ENCODE measurements at places on chromosomes 13 and 19. TPM values are rescaled to one million over a fixed set of nuclear protein-coding genes. Genes with fewer than 3 reads are reported as not detected.
A peak's percentile ranks its signal among the peaks of the same experiment; 100 is the strongest.

DNA sequence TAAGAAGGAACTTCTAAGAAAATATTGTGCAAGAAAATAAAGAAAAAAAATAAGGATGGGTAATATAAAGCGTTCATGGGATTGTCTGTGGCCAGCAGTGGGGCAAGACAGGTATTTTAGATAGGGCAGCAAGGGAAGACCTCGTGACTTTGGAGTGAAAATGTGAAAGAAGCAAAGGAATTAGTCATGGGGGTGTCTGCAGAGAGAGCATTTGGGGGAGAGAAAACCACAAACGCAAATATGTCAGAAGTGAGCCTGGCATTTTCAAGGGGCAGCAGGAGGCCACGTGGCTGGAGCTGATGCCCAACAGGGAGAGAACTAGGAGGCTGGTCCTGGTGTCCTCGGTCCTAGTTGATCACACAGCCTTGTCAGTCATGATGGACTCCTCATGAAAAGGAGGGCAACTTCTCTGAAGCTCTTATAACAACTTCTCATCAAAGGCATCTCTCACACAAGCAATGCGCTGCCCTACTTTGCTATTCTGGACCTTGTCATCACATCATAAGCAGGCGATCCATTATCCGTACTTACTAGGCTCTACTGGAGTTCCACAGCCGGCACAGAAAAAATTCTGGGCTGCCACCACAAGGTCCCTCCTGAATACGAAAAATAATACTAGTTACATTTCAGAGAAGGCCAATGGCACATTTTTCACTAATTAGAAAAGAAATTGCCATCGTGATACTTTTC, 31.0 kb downstream of the RUBCNL start:
- no peak for DNase-seq

GRCh38 chr13:23673354-23673753, 103.1 kb downstream of the TNFRSF19 start:
- no peak for DNase-seq

- no peak for DNase-seq
Observed at GRCh38 chr13:70729369-70729768, 621.1 kb upstream of the KLHL1 start.

DNA sequence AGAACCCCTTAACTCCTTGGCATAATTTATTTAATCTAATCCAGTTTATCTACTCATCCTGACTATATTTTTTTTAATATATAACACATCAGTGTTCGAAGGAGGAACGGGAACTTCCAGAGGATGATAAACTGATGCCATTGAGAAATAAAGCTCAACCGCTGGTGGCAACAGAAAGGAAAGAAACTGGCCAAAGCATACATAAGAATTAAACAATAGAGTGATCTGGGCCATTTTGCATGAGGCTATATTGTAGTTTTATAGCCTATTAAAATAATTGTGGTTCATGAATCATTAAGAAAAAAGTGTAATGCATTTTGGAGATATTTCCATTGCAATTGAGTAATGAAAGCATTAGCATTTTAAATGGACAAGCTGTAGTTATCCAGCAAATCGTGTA, 94.2 kb downstream of the FRY start:
- no peak for DNase-seq

- peak; percentile 78 for DNase-seq
Observed at GRCh38 chr19:3132971-3133792, 2.7 kb upstream of the GNA15 start.

DNA sequence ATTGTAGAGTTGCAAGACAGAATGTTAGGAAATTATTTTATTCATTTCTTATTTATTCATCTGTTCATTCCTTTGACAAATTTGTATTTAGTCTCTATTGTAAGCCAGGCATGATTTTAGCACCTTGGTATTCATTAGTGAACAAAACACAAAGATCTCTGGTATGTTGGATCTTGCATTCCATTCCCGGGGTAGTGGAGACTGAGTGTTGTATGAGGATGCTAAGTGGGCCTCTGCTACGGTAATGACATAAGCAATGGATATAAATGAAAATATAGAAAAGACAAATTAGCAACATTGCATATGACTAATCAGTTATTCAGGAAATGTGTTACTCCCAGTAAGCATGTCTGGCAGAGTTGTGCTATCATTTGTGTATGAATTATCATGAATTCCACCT, 449.3 kb downstream of the PCDH17 start:
- no peak for DNase-seq

- no peak for DNase-seq
Observed at GRCh38 chr19:11451327-11451870, 16.0 kb downstream of the PRKCSH start.

DNA sequence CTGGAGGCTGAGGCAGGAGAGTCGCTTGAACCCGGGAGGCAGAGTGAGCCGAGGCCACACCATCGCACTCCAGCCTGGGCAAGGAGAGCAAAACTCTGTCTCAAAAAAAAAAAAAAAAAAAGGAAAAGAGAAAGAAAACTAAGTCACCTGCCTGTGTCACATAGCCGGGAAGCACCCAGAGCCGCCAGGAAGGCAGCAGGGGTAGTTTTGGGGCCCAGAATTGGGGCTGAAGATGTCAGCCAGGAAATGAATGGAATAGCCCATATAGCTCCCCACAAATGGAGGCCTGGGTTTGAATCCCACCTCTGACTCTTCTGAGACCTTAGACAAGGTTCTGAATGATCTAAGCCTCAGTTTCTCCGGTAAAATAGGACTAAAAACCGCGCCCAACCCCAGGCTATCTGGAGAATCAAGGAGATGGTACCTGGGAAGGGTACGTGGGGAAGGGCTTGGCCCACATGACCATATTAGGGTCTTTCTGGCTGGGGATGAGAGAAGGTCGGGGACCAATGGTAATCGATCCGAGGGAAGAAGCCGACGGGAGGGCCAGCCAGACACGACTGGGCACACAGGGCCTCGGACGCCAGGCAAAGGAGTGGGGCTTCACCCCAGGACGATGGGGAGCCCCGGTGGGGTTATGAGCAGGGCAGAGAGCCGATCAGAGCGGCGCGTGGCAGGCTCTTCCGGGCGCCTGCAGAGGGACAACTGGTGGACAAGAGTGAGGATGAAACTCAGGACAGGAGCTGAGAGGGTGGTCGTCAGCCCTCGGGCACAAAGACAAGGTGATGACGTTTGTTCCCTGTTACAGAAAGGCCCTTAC, 14.4 kb downstream of the CCDC124 start:
- no peak for DNase-seq

GRCh38 chr19:46951171-46951986, 68.3 kb upstream of the NPAS1 start:
- DNase-seq: peak; percentile 59

DNA sequence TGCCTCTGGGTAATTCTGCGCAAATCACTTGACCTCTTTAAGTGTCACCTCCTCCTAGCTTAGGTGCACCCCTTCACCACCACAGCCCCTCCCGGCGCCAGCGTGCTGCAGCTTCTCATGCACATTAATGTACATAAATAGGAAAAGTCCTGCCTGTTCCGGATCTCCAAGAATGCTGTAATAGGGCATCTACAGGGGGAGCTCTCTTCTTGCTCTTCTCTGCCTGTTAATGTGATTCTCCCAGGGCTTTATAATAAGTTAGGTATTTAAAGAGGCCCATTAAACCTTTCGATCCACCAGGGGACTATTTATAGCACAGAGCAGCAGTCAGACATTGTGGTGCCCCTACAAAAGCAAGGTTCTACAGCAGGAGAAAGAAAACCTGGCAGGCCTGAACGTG, 35.3 kb downstream of the SOX1 start:
- no peak for DNase-seq

DNA sequence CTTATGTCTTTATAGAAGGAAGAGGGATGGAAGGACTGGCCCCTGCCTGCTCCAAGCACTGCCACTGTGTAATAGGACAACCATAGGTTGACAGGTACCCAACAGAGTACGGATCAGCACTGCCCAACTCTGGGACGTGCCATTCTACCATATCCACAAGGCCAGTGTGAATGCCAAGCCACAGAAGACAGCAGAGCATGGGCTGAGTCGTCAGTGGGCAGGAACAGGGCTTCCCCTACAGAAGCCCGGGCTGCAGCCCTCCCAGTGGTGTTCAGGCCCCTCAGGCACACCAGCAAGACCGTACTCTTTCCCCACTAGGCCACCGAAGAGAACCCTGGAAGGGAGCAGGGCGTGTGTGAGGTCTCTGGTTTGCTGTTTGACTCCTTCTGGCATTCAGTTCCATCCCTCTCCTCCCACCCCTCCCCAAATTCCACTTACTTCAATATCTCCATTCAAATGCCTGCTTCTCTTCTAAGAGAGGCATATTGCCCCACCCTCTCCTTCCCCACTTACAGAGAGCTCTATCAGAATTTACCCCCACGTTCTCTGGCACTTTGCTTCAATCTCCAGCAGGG, 209.4 kb downstream of the FOXO1 start:
- DNase-seq: no peak

GRCh38 chr19:7862413-7862951, 11.7 kb downstream of the PRR36 start:
- peak; percentile 91 for DNase-seq

DNA sequence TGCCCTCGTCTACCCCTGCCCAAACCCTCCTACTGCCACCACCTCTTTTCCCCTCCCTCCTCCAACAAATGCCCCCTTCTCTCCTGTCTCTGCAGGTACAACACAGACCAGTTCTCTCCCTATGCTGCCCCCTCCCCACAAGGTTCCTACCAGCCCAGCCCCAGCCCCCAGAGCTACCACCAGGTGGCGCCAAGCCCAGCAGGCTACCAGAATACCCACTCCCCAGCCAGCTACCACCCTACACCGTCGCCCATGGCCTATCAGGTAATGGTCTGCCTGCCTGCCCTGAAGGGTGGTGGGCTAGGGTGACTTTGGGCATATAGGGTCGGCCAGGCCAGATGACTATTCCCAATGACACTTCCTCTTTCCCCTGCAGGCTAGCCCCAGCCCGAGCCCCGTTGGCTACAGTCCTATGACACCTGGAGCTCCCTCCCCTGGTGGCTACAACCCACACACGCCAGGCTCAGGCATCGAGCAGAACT, 6.5 kb upstream of the TIMM50 start:
- DNase-seq: peak; percentile 80

DNA sequence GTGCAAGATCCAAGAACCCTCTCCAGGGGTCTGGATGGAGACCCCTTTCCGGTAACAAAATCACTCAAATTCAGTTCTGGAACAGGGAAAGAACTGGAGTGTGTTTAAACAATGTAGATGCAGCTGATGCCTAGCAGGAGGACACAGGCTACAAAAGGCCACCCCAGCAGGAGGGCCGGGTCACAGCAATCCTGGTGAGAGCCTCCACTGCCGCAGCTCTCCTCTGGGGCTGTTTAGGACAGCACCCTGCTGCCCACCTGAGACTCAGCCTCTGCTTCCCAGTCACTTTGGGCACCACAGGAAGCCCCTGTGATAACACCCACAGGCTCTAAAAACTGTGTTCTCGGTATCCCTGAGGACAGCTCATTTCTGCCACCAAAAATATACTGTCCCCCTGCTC, 318.7 kb upstream of the NBEA start:
- DNase-seq: no peak

DNA sequence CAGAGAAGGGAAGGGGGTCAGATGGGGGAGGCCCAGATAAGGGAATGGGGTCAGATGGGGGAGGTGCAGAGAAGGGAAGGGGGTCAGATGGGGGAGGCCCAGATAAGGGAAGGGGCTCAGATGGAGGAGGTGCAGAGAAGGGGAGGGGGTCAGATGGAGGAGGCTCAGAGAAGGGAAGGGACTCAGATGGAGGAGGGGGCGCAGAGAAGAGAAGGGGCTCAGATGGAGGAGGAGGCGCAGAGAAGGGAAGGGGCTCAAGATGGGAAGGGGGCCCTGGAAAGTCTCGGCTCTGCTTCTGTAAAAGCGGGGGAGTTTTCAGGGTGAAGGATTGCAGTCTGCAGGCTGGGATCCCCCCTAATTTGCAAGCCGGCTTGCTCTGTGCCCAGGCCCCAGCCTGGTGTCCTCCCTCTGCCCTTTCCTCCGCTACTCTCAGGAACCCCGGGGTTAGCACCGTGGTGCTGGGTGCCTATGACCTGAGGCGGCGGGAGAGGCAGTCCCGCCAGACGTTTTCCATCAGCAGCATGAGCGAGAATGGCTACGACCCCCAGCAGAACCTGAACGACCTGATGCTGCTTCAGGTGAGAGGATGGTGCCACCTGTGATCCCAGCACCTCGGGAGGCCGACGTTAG, 1.6 kb downstream of the AZU1 start:
- no peak for DNase-seq

DNA sequence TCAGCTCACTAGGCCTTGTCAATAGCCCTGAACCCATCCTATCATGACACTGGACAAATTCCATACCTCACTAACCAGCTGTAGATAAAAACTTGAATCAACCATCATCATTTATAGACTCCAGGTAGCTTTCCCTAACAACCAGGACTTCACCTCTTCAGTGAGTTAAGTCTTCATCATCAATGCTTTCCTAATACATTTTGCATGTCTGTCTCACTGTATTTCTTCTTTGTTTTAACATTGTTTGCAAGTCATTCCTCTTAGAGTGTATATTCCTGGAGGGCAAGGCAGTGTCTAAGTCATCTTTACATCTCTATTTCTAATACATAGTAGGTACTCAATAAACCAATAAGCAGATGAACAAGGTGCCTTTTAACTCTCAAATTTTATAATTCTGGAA, 123.4 kb upstream of the RFC3 start:
- no peak for DNase-seq

- DNase-seq: no peak
Observed at GRCh38 chr19:19568802-19569756, 31.0 kb downstream of the CILP2 start.

DNA sequence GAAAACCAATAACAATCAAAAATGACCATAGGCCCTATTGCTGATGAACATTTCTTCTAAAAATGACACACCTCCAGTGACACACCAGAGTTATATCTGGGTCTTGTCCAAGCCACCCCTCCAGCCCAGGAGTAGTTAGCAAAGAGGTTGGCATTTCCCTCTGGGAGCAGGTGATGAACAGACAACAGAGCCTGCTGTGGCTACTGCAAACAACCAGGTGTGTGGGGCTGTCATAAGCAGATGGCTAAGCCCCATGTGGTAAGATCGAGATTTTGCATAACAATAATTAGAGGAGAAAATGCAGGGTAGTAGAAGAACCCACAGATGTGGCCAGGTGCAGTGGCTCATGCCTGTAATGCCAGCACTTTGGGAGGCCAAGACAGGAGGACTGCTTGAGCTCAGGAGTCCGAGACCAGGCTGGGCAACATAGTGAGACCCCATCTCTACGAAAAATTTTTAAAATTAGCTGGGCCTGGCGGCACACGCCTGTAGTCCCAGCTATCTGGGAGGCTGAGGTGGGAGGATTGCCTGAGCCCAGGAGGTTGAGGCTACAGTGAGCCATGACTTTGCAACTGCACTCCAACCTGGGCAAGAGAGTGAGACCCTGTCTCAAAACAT, 5.0 kb downstream of the XRCC1 start:
- DNase-seq: no peak

GRCh38 chr13:108919036-108919907, 289.9 kb downstream of the MYO16 start:
- no peak for DNase-seq

The SH2D3A gene
- 30.9 TPM for total RNA-seq

The CGB5 gene
- total RNA-seq: not detected

The ETV2 gene
- total RNA-seq: 0.55 TPM

The FSD1 gene
- 12.5 TPM for total RNA-seq

The ZNF439 gene
- total RNA-seq: 0.58 TPM

The TMEM59L gene
- 4.7 TPM for total RNA-seq

The POSTN gene
- total RNA-seq: 57.9 TPM

The PSPN gene
- not detected for total RNA-seq

Measured in stomach (tissue), 19 donors.